H7 (cell line): ENCODE measurements at places on chromosomes 3 and 15.

GRCh38 chr3:150237490-150237889 lies 170.6 kb upstream of the TSC22D2 start:
- no peak for DNase-seq

- DNase-seq: no peak
These were observed 22.3 kb downstream of the C2CD4B start for GRCh38 chr15:62142736-62143135.

DNA sequence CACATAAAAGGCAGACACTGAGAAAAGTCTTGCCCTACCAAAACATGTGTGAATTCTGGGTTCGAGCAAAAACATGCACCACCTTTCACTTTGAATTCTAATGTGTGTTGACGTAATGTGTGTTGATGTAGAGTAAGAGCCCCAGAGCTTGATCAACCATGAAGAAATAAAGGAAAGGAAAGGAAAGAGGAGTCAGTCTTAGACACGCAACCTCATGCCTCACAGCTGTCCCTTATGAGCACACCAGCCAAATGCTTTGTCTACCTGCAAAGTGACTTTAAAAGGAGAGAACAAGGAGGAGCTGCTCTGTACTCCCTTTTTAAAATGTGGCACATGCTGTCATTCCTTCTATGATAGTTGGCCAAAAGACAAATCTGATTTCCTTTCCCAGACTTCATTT lies 80.8 kb downstream of the RFTN1 start:
- DNase-seq: no peak

- no peak for DNase-seq
These were observed 132.8 kb downstream of the PGPEP1L start for GRCh38 chr15:98874773-98875172.
